ENCODE measurements at places on chromosomes 7 and 10.

DNA sequence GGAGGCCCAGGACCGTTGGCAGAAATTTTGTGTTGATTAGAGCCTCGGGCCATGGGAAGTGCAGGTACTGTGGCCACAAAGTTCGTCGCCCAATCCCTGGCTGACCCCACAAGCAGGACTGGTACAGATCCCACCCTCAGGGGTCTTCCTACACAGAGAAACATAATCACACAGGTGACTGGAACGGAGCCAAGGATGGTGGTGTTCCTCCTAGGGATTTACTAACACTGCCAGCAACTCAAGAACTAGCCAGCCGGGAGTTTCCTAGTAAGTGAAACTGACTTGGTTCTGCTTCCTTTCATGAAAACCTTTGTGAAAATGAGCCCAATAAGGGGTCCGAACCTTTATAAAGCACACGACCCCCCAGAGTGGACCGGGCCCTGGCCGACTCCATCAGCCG, 5.7 kb downstream of the CUX1 start:
- no peak for DNase-seq

DNA sequence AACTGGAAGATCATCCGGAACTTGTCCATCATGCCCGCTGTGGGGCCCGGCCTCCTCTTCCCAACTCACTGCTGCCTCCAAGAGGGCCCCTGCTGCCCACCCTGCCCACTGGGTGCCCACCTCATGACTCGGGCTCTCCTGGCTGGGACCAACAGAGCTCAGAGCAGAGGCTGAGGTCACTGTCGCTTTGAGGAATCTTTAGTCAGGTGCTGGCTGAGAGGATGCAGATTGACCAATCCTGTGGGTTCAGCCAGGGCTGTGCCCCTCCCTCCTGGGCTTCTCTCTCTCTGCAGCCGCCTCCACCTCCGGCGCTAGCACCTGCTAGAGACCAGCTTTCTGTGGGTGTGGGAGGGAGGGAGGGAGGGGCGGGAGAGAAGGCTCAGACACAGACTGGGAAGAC, at the start of gene CALHM1:
CALHM1 (minus strand) TSS at position 181 of the 400 bp plus-strand sequence; CDS start at position 32, 149 bp downstream.
- no peak for DNase-seq

DNA sequence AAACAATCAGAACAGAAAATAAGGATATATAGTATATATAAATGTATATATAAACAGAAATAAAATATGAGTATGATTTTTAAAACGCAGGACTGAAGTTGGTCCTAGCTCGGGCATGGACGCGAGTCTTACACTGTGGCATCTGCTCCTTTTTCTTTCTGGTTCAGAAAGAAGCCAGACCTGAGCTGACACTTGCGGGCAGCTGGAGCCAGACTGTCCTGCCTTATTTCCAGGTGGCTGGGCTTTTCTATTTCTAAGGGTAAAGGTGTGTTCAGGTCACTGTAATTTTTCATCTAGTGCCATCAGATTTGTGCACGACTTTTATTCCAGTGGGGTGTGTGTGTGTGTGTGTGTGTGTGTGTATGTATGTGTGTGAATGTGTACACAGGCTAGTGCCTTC, 166.4 kb downstream of the GALNT17 start:
- DNase-seq = no peak

- DNase-seq = peak; percentile 55
These were observed 31.7 kb upstream of the SEMA3C start for GRCh38 chr7:80950550-80950967.

GRCh38 chr10:17023386-17024298, 106.0 kb downstream of the CUBN start:
- DNase-seq = peak; percentile 98

- DNase-seq = no peak
These were observed 19.3 kb downstream of the PRSS2 start for GRCh38 chr7:142790056-142790455.
